Fibroblast of skin of right quadriceps (primary cell): ENCODE measurements at places on chromosomes 2 and 18.

- no peak for DNase-seq
Observed at GRCh38 chr18:40006634-40007033, 1948.4 kb upstream of the PIK3C3 start.

DNA sequence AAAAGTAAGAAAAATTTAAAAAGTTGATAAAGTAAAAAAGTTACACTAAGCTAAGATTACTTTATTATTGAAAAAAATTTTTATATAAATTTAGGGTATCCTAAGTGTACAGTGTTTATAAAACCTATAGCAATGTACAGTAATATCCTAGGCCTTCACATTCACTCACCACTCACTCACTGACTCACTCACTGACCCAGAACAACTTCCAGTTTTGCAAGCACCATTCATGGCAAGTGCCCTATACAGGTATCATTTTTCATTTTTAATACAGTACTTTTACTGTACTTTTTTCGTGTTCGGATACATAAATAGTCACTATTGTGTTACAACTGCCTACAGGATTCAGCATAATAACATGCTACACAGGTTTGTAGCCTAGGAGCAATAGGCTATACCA is 8.9 kb upstream of the THUMPD2 start:
- DNase-seq: no peak

DNA sequence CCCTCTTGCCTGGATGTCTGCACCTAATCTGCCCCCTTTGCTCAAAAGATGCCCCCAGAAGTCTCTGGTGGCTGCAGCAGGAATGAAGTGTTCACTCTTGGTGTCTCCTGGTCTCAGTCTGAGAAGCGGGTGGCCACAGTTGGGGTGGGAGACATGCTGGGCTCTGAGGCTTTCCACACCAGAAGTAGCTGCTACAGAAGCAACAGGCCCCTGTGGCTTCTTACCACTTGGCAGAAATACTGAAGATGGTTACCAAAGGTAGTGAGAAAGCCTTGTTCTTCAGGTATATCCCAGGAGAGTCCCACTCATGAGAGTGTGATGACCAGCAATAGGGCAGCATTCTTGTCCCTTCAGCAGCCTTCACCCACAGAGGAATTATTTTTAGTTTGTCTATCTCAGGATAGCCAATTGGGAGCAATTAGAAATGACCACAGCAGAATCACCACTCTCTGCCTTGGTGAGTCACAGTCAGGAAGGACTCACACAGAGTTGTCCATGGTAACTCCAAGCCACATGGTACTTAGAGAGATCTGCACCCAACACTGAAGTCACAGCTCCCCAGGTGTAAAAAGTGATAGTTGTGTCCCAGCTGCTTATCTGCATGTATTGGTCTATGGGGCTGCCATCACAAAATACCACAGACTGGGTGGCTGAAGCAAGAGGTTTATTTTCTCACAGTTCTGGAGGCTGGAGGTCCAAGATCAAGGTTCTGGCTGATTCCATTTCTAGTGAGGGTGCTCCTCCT is 169.8 kb upstream of the ID2 start:
- peak; percentile 62 for DNase-seq

DNA sequence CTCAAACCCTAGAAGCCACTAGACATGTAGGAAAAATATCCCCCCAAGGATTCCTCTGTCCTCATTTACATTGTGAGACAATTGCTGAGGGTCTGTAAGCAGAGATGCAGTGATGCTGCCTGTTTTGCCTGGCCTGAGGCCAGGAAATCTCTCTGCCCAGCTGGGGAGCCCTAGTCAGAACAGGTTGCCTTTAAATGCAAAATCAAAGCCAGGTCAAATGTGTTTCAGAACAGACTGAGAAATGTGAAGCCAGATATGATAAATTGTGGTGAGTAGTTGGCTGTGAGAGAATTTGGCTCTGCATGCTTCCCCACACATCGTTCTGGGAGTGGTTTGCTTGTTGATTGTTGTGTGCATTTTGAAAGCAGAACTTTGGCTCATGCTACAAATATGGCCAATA is 38.4 kb upstream of the NXPH2 start:
- DNase-seq: no peak

GRCh38 chr2:88082781-88083180 is 15.2 kb downstream of the SMYD1 start:
- DNase-seq: no peak

- DNase-seq: peak; percentile 39
Observed at GRCh38 chr2:195579776-195580555, 77.1 kb upstream of the SLC39A10 start.

- DNase-seq: peak; percentile 42
Observed at GRCh38 chr2:11744631-11745394, 1.6 kb upstream of the LPIN1 start.

DNA sequence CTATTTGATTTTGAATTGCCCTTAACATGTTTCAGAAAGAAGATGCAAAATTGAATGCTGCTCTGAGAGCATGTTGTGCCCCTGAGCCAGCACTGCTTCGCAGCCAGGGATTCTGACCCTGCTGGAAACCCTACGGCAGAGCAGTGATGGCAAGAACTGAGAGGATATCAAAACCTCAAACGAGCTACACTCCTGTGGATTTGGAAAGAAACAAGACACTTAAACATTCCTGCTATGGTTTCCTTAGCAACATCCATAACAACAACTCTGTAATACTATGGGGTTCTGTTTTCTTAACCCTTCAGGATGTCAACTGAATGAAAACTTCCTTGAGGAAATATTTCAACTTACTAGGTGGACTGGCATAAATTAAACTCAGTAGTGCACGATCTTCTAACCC is 649.1 kb downstream of the NYAP2 start:
- peak; percentile 88 for DNase-seq

DNA sequence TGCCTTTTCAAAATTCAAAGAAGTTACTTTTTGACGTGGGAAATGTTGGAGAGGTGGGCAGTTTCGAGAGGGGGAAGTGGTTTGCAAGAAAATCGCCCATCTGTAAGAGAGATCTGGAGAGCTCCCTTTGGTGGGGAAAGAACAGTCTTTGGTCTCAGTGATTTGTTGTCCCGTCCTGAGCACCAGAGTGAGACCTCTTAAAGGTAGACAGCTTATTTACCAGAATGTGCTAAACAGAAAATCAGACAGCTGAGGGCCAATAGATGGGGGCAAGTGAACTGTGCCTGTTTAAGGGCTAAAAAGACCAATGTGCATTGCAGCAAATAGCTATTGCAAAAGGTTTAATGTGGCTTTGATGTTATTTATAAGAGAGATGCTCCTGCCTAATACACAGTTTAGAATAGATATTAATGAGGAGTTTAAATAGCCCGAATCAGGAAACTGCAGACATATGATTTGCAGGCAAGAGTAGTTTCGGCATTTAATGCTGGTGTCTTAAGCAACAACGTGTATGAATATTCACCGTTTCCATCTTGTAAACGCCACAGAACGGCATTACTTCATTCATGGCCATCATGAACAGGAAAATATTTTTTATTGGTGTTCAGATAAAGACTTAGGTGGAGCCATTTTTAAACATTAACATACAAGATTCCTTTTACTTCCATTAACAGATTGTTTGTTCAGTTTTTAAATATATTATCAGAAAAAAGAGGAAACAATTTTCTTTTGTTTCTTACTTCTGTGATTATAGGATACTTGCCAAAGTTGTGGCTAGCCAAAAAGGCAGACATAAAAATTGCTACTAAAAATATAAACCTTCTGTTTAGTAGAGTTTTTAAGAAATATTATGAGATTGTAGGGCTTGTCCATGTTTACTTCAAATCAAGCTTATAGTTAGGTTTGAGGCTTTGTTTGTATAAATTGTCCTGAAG is 29.6 kb downstream of the ARHGAP15 start:
- DNase-seq: no peak

- DNase-seq: no peak
Observed at GRCh38 chr2:182705761-182706160, 10.3 kb upstream of the DNAJC10 start.

DNA sequence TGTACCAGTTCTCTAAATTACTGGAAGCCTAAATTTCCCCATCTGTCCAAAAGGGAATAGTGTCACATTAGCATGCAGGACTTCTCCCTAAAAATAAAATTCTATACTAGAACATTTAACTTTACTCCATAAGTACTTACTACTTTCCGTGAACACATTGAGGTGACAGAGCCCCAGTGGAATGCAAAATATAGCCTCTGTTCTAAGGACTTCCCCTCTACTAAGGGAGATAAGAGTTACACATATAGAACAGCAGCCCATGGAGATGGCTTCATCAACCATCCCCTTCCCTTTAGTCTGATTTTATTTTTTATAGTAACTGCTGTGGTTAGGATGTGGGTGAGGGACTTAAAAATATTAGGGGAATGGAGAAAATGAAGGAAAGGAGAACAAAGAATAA is 68.9 kb upstream of the STPG4 start:
- DNase-seq: peak; percentile 60

DNA sequence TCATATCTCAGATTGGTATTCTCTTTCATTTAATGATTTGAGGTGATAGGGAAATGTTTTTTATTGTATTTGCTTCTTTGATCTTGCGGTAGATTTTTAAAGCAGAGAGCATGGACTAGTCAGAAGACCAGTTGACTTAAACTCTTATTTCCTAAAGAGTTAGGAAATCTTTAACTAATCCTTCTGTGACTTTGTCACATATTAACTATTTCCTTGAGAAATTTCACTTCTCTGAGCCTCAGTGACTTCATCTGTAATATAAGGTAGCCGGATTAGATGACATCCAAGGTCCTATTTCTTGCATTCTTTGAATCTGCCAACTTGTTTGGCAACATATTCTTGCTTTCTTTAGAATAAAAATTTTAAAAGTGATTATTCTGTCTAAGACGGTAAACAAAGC is 55.6 kb downstream of the MTX2 start:
- no peak for DNase-seq

- DNase-seq: no peak
Observed at GRCh38 chr2:88697370-88698026, 6.0 kb downstream of the RPIA start.

DNA sequence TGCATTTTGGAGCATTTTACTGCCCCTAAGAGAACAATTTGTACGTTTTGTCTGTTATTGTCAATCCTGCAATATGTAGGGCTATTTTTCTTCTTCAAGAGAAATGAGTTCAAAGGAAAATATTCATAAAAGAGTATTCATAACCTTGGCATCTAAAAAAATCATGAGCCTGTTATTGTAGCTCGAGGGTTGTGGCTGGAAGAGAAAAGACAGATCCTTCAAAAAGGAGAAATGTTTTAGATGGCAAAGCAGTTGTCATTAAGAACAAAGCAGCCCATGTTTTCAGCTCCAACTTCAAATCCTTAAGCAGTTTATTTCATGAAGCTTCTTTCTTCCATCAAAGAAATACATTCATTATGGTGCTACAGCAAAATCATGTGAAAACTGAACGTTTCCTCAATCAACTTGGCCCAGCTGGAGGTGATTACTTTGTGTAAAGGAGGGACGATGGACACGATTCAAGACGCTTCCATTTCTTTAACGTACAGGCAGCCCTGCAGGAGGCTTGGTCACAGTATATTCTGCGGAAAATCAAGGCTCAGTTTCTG is 31.4 kb downstream of the QPCT start:
- peak; percentile 18 for DNase-seq

- no peak for DNase-seq
Observed at GRCh38 chr18:5918205-5918858, 23.0 kb upstream of the TMEM200C start.

GRCh38 chr2:9310377-9310776 is 103.8 kb downstream of the ASAP2 start:
- DNase-seq: peak; percentile 73

- DNase-seq: no peak
Observed at GRCh38 chr2:216366777-216367471, 5.4 kb downstream of the MARCHF4 start.

GRCh38 chr2:112031473-112032223 is 23.4 kb upstream of the TMEM87B start:
- DNase-seq: no peak

DNA sequence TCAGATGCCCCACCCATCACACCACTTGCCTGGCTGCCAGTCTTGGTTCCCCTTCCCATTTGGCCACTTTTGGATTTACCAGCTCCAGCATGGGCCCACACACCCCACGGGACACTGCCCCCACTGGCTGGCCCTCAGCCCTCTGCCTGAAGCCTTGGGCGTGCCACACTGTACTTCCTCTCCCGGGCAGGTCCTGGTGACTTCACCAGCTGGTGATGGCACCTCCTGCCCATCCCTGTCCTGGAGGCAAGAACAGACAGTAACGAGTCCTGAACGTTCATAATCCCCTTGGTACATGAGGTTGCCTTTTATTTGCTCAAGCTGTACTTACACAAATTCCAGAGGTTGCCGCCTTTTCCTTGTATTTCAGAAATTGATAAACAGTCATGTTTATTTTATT is 81.1 kb downstream of the TMEM17 start:
- DNase-seq: no peak

- peak; percentile 19 for DNase-seq
Observed at GRCh38 chr18:23238152-23238531, 102.9 kb downstream of the CABLES1 start.

- peak; percentile 57 for DNase-seq
Observed at GRCh38 chr18:76528477-76529432, 33.7 kb upstream of the ZNF516 start.

GRCh38 chr2:196149948-196150347 is 21.4 kb downstream of the STK17B start:
- DNase-seq: no peak

DNA sequence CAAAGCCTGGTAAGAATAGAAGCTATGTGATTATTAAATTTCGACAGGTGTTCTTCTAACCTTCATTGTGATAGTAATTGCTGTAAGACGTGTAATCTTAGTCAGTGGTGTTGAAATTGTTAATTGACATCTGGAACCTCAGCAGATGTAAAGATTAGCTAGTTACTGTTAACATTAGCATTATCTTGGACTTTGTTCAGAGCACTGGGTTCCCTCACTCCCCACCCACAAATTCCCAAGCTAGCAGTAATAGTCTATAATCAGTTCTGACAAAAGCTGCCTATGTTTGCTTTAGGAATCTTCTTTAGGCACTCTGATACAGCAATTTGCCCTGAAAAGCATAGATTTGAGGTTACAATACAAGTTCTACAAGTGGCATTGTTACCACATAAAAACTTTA is 233.7 kb downstream of the EN1 start:
- no peak for DNase-seq

- DNase-seq: peak; percentile 66
Observed at GRCh38 chr2:209383212-209383611, 40.6 kb upstream of the MAP2 start.

DNA sequence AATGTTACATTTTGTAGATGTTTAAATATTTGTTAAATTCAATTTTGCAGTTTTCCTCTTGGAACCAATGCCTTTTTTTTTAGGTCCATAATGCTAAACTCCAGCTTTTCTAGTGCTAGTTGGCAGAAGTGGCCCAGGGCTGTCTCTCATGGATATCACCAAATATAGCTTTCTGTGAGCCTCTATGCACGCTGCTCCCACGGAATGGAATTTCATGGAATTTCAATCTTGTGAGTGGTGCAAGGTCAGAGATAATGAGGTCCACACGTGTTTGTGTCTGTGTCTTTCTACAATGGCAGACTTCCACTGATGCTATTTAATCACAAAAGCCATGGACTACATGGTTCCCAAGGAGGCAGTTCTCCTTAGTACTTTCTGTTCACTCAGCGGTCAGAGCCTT is 191.5 kb upstream of the PARD3B start:
- DNase-seq: peak; percentile 37

GRCh38 chr2:162712598-162712997 is 126.0 kb downstream of the KCNH7 start:
- no peak for DNase-seq
